Activated CD8-positive, alpha-beta memory T cell treated with anti-CD3 and anti-CD28 coated beads for 48 hours (primary cell): ENCODE measurements at places on chromosomes 16 and 17.

DNA sequence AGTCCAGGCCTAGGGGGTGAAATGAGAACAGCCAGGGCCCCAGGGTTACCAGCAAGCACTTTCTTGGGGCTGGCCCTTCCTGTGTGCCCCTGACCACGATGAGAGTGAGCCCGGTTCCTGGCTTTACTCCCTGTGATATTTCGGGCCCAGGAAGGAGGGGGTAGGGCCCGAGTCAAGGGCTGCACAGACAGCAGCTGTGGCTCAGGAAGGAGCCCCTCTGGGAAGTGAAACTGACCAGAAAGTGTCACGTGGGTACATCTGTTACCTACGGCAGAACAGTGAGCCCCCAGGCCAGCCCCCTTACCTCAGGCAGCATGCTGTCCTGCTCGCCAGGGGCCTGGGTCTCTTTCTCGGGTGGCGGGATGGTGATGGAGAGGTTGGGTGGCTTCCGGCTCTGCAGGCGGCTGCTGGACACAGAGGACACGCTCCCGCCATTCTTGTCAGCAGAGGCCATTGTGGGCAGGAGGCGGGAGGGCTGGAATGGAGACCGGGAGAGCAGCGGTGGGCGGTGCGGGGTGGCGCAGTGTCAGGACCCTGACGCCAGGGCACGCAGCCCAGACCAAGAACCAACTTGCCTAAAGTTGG is 13.8 kb downstream of the AANAT start:
- no peak for DNase-seq

DNA sequence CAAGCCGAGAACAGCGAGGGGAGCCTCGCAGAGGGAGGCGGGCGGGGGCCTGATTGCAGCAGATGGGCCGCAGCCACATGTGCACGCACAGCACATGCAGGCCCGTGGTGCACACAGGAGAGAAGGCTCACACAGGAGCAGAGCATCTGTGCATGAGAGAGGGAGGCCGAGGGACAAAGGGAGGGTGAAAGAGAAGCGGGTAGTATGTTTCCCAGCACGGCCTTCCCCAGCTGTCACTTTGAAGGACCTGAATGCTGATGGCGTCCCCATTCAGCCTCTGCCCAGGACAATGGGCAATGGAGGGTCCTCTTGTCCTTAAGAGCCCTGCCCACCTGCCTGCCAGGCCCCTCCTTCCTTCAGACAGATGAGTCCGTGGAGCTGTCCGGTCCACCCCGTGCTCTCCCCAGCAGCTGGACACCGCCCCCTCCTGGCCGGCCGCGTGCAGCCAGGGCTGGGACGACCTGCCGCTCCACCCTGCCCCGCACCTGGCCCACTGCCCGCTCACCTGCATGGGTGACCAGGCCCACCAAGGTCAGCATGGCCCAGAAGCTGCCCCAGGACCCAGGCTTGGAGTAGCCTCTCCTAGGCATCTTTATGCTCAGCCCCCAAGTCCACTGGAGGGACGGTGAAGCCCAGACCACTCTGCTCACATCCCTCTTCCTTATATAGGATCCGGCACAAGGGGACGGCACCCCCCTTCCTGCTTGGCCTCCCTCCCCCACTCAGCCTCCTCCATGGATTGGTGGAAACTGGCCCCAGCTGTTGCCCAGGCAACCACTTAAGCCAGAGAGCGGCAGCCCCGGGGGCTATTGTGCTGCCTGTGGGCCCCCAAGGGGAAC is at the start of gene BTBD17:
BTBD17 (minus strand) TSS at position 639 of the 839 bp plus-strand sequence; CDS start at position 590, 49 bp downstream.
- DNase-seq, result no peak

DNA sequence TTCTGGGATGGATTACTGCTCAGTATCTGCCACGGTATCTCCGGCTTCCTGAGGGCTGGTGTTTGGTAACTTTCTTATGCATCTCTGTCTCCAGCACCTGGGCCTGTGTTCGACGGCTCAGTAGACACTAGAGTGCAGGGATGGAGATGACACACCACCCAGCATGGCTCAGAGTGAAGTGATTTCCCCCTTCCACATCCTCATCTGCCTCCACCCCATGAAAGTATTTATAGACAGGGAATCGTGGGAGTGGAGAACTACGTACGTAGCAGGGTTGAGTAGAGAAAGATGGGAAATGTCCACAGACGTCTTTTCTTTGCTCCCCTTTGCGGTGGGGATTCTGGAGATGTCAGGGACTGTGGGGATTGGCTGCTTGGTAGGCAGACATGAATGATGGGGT is 11.8 kb upstream of the SLC25A19 start:
- no peak for DNase-seq

DNA sequence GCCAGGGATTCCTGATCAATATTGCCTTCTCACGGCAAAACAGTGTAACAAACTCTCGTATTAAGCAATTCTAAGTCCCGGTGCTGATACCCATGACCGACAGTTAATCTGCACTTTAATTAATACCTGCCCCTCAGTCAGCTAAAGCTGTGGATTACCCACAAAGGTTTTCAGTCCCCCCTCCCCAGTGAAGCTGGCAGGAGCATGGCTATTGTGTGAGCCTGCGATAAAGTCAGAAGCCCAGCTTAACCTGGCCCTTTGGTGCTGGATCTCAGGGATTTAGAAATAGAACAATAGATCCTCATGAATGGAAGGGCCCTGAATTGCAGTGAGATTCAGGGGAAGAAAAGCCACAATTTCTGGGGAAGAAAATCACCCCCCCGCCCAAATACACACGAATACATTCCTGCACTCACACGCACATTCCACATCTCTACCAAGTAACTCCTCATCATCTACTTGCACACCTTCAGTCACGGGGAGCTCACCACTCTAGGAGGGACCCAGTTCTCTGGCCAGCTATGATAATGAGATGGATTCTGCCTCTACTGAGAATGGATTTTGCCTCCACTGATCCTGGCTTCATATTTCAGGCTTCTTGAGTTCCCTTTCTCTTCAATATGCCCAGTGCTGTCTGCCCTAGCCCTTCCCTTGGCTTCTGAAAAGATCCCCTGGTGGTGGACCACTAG is 102.6 kb downstream of the WSCD1 start:
- DNase-seq, result no peak

- no peak for DNase-seq
Measured at GRCh38 chr16:12147681-12148080, 171.1 kb downstream of the SNX29 start.
